T-helper 1 cell (primary cell): ENCODE measurements at places on chromosomes 6 and 20.

- no peak for DNase-seq
Measured at GRCh38 chr6:159397753-159398152, 228.6 kb downstream of the FNDC1 start.

DNA sequence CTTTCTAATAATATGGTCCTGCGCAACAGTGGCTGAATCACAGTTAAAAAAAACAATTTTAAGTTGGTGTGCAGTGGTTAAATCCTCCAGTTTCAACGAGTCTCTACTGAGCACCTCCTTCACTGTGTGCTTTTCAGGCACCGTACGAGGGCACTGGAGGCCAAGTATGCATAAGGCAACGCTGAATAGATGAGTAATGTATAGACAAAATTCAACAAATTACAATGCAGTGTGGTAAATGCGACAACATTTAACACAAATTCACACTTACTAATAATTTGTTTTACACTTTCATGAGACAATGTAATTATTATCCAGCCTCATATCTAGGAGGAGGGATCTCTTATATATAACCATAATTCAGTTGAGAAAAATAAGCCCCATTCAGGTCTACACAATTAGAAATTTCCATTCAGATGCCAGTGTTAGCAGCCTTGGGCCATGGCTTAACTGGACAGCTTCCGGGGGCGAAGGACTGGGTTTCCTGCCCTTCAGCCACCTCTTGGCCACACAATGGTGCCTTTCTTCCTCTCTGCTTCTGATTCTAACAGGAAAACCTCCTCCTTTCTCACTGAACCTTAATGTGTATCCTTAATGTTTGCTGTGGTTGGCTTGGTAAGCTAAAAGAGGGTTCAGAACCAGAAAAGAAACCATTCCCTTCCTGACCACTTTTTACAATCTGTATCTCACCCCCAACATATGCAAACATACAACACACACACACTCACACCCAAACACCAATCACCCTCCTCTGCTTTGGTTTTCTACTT lies 51.9 kb downstream of the B4GALT5 start:
- DNase-seq: no peak

- no peak for DNase-seq
Measured at GRCh38 chr6:110826236-110827129, 11.2 kb upstream of the CDK19 start.

DNA sequence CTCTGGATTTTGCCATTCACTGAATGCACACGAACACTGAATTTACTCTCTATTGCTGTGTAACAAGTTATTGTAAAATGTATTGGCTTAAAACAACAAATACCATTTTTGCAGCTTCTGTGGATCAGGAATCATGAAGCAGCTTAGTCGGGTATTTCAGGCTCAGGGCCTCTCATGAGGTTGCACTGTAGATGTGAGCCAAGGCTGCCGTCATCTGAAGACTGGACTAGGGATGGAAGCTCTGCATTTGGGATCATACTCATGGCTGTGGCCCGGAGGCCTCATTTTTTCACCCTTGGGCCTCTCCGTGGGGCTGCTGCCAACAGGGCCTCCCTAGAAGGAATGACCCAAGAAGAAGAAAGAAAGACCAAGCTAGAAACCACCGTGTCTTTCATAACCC lies 492.4 kb upstream of the CDH4 start:
- no peak for DNase-seq

DNA sequence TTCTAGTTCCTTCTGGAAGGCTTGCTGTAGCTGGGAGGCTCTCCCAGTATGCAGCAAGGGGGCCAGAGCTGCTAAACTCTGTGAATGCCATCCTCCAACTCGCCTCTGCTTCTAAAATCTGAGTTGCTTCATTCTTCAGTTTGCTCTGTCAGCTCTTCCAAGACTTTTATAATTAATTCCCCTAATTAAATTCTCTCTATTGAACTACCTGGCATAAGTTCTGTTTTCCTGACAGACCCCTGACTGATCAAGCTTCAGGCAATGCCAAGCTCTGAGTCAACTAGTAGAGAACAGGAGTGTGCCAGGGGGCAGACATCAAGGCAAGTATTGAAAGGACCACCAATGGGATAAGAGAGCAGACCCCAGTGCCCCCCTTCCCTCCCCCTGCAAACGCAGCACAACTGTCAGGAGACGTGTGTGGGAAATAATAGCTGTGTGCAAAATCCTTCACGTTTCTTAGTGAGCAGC lies 109.3 kb upstream of the TAB2 start:
- no peak for DNase-seq
